ENCODE measurements at places on chromosomes 3 and 15.
A peak's percentile ranks its signal among the peaks of the same experiment; 100 is the strongest.

DNA sequence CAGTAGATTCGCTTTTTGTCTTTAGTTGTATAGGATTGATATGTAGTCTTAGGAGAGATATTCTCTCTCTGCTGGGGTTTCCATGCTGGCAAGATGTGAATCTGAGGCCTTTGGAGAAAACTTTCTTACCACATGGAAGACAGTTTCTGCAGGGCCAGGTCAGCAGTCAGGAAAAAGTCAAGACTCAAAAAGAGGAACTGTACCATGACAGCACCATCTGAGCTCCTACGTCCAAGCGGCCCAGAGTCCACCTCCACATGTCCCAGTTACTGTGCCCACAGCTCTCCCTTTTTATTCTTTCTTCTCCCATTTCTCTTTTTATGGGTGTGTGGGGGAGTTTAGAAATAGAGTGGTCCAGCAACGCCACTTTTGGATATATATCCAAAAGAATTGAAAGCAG lies 172.0 kb downstream of the MTHFS start:
- DNase-seq = no peak

DNA sequence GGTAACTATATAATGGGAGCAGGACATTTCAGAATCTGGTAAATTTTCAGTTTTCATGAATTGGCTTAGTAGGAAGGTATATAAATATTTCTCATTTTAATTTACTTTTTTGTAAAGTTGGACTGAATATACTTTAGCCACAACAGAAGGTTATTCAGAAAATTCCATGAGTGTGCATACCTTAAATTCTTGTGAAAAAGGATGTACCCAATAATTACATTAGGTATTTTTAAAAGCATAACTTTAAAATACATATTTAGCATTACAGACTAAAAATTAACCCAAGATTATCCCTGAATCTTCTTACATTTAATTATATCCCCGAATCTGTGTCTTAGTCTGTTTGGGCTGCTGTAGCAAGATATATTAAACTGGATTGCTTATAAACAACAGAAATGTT lies 24.9 kb upstream of the ATP11B start:
- DNase-seq = no peak

DNA sequence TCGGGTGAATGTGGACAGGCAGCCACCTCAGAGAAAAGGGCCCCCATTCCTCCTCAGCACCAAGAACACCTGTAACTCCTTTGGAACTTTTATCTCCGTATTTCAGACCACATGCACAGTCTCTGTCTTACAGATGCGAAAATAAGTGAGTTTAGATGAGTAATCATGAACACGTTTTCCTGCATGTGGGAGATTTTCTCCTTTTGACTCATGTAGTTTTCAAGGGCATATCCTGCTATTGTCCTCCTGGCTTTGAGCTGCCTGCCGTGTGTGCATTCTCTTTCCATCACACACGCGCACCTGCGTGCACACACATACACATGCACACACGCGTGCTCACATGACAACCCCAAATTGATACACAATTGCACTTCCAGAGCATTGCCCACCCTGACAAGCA lies 239.2 kb downstream of the GABRG3 start:
- DNase-seq = no peak

DNA sequence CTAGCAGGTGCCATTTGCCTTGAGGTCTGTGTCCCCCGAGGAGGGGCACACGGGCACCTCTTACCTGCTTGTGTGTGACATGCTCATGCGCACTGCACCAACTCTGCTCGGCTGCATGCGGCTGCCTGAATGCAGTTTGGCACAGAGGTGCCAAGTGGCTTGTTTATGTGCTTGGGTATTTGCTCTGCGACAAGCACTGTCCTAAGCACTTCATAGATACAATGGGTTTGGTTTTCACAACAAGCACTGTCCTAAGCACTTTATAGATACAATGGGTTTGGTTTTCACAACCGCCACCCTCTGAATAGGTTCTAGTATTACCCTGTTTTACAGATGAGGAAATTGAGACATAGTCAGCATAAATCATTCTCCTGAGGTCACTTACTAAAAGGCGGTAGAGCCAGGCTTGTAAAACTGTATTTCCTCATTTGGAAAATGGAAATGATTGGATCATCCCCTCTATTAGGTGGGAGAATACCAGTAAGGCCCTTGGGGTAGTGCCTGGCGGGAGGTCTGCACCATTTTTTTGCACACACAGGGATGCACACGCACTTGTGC lies 487 bp downstream of the ITIH4 start:
- no peak for DNase-seq

GRCh38 chr3:44996556-44996969 lies 20.5 kb downstream of the EXOSC7 start:
- DNase-seq = peak; percentile 47

DNA sequence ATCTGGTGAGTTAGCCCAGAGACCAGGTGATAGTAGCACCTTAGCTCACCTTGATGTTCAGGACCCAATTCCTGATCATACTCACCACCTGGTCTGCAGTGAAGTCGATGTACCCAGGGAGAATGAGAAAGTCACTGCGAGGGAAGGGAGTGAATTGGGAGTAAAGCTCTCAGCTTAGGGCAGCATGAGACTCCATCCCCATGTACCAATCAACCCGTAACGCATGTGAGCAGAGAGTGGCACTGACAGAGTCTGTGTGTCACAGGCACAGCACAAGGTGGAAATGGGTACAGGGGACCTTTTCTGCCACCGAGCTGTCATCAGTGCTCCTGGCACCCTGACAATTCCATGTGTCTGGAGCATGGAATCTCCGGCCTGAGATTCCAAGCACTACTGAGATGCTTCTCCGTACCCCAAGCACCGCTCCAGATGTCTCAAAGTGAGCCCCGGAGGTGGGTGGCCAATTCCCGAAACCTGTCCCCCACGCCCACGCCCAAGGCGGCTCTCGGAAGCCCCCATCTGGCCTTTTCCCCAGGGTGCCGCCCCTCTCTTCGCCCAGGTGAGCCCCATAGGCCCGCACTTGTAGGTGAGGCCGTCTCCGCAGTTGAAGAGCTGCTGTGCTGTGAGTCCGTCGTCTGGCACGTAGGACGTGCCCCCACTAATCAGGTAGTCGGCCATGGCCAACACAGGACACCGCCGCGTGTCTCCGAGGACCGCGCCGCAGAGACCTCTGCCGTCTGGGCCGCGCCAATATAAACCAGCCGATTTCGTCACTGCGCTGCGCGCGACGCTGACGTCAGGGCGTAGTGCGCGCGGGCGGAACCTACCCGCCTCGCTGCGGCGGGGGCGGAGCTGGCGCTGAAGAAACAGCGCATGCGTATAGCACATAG lies at the start of gene IMPDH2:
Gene IMPDH2 (minus strand): TSS at position 726 of the 890 bp plus-strand sequence. CDS start 48 bp downstream, at position 678.
- DNase-seq = peak; percentile 96

DNA sequence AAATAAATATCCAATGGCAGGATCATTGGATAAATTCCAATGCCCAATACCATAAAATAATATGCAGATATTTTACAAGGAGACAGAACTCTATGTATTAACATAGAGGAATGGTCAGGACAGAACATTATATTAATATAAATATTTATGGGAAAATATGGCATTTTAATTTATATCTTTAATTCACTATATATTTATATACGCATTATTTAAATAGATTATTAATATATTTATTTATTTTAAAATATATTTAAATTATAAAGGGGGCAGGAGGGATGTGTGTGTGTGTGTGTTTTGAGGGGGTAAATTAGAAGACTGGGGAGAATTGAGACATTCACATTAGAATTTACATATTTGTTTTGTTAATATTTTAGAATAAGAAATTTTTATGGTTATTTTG lies 31.6 kb upstream of the CNTN3 start:
- DNase-seq = no peak

GRCh38 chr15:41892621-41893421 lies 1.0 kb downstream of the SPTBN5 start:
- DNase-seq = no peak

DNA sequence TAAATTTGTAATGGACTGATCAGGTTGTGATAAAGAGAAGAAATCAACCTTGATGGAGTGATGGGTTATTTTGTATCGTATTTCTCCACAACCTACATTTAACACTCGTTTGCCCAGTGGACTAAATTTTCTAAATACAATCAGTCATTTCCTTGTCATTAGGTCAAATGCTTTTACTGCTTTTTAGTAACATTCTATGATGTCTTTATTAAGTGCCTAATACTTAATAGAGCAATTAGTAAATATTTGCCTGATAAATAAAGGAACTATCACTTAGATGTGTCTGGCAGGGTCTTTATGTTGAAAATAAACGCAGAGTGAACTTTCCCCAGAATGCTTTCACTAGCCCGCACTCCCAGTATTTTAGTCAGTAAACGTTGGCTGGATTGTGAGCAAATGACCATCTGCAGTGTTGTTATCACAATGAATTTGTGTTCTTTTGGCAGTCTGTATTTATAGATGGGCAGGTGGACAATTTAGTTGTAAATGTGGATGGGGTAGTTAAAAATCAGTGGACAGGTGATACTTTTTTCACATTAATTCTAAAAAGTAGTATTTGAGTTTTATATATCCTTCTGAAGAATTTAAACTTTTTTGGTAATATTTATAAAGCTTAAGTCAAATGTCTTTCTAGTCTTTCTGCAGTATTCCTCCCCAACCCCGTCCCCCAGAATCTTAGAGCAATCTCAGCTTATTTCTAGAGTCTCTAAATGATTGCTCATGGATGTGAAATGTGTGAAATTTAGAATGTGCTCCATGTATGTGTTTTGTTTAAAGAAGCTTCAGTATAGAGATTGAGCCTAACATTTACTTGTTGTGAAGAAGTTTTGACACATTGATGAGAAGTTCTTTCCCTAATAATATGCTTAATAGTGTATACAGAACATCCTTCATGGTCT lies 4.9 kb downstream of the USP3 start:
- DNase-seq = no peak

- no peak for DNase-seq
These were observed 19.2 kb downstream of the GRIP2 start for GRCh38 chr3:14520967-14521366.

GRCh38 chr3:180656406-180656805 lies 22.9 kb downstream of the CCDC39 start:
- DNase-seq = no peak

- no peak for DNase-seq
These were observed 401.5 kb upstream of the PROK2 start for GRCh38 chr3:72186400-72186855.

DNA sequence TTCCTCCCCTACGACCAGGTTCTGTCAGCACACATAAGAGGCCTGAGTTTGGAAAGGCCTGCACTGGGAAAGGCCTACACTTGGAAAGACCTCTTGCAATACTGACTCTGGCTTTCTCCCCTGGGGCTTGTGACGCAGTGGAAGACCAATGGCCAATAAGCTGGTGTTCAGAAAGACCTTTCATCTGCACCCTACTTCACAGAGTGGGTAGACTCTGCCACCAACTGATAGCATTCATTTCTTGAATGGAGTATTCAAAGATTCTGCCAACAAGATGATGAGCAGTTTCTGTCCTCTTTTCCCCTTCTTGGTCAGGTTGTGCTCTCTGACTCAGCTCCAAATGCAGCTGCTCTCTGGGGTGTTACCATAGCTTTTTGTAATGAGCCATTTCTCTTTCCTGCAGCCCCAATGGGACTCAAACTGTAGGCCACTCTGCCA lies 48.8 kb downstream of the TIPARP start:
- no peak for DNase-seq

GRCh38 chr3:197367081-197367780 lies 68.8 kb upstream of the DLG1 start:
- peak; percentile 70 for DNase-seq

DNA sequence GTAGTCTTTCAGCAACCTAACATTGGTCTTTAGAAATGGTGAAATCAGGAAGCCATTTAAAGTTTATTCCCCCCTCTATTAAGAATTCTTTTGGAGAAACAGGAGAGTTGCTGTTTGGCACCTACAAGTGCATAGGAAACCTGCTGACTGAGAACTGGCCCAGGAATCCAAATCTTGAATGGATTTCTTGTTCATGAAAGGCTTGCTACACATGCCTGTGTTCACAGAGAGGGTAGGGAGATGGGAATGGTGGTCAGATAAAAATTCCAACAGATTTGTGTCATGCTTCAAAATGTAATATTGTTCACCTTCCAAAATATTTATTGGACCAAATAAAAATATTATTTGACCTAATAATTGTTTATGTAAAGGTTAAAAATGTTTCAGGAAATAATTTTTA lies 24.2 kb upstream of the ZPLD1 start:
- no peak for DNase-seq

- peak; percentile 22 for DNase-seq
These were observed 27.4 kb downstream of the CGNL1 start for GRCh38 chr15:57403566-57404325.

DNA sequence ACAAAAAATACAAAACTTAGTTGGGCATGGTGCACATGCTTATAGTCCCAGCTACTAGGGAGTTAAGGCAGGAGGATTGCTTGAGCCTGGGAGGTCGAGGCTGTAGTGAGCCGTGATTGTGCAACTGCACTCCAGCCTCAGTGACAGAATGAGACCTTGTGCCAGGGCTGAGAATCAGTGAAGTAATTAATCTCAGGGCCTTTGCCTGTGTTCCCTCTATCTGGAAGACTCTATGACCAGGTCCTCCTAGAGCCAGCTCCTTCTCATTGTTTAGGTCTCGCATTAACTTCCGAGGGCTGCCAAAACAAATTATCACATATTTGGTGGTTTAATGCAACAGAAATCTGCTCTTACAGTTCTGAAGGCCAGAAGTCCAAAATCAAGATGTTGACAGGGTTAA lies 41.4 kb upstream of the FLNB start:
- peak; percentile 39 for DNase-seq

DNA sequence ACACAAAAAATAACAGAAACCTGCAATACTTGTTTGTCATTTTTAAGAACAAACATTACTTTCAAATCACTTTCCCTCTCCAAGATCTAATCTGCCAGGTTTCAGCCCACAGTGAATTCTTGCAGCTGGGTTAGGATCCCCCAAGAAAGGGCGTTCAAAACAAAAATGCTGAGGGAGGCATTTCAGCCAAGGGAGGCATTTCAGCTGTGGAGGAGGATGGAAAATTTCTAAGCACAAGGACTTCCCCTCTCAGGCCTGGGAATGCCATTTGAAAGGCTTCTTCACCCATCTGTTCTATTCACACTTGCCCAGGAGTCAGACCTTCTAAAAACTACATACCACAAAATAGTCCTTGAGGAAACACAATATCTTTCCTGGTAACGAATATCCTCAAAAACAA lies 69.1 kb downstream of the P3H2 start:
- DNase-seq = no peak

- DNase-seq = no peak
These were observed 695.4 kb downstream of the FHIT start for GRCh38 chr3:60555686-60556354.

- peak; percentile 8 for DNase-seq
These were observed 508.6 kb upstream of the SUCLG2 start for GRCh38 chr3:68163062-68163461.

GRCh38 chr3:125591116-125591760 lies 4.1 kb downstream of the OSBPL11 start:
- DNase-seq = no peak

- DNase-seq = no peak
These were observed 191.8 kb upstream of the SUCLG2 start for GRCh38 chr3:67846166-67846565.

GRCh38 chr15:59688423-59688781 lies 718 bp downstream of the BNIP2 start:
- DNase-seq = no peak

Measured in lung (tissue), 17 donors.